CD4-positive, alpha-beta T cell treated with Interleukin-21 for 1 hour (primary cell): ENCODE measurements at places on chromosomes 3 and 15.

DNA sequence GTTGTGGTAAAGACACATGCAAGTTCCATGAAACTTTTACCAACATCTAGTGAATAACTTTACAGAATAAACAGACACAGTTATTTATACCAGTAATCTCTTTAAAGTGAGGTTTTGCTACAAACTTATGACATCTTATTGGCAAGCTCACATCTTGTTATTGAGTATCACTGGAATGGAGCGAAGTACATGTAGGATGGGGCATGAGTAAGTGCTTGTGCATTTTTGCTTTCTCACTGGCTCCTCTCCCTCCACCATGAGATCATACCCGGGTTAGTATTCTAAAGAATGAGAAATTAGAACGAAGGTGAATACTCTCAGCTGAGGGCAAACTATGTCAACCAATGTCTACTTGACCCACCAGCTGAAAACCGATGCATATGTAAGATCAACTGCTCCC, 193.3 kb upstream of the ZNF717 start:
- DNase-seq, result no peak

DNA sequence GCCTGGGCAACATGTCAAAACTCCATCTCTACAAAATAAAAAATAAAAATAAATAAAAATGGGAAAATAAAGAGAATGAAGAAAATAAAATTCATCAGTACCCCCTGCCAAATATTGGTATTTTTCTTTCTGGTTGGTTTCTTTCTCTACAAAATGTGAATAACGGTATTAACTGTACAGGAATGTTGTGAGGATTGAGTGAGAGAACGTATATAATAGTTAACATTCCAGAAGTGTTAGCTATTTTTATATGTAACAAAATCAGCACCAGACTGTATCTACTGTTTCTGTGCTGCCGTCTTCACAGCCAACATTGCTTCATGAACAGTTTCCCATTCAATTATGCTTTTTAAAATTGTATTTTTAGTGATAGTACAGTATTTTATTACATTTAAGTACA, 25.5 kb upstream of the RNU6-1 start:
- DNase-seq, result no peak

GRCh38 chr15:93485438-93486327, 396.7 kb upstream of the RGMA start:
- no peak for DNase-seq

DNA sequence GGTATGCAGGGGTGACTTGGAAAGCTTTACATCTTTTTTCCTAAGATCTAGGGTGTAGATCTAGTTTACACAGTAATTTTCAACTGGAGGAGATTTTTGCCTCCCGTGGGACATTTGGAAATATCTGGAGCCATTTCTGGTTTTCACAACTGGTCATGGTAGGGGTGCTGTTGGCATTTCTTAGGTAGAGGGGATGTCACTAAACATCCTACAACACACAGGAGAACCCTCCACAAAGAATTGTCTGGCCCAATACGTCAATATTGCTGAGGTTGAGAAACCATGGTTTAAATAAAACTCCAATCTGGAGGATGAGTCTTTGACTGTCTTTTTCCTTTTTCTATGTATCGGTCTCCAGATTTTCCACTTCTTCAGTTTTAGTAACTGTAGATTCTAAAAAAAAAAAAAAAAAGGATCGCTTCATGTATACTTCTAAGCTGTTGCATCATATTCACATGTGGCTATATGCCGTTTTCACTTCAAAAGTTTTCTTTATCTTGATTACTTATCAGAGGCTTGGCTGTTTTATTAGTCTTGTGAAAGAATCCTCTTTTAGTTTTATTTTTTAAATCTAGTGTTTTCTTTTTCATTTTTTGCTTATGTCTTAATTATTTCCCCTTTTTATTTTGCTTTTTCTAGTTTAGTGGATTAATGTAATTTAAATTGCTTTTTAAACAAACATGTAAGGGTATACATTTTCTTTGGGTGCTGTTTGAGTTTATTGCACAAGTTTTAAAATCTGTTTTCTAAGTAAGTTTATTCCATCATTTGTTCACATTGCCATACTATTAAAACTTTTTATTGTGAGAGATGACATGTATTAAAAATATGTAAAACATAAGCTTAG, 21.2 kb downstream of the UBE2Q2 start:
- no peak for DNase-seq

DNA sequence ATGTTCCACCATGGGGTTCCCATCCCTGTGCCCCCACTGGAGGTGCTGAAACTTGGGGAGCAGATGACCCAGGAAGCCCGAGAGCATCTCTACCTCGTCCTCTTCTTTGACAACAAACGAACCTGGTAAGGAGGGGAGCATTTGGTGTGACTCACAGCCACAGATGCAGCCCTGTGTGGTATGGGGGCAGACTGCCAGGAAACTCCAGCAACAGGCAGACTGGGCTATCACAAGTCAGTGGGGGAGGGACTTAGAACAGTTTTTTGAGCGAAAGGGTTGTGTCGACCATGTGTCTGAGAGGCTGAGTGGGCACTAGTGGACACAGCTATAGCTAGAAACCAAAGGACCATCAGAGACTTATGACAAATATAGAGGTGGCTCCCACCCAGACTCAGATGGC, 3.4 kb upstream of the OGG1 start:
- no peak for DNase-seq

DNA sequence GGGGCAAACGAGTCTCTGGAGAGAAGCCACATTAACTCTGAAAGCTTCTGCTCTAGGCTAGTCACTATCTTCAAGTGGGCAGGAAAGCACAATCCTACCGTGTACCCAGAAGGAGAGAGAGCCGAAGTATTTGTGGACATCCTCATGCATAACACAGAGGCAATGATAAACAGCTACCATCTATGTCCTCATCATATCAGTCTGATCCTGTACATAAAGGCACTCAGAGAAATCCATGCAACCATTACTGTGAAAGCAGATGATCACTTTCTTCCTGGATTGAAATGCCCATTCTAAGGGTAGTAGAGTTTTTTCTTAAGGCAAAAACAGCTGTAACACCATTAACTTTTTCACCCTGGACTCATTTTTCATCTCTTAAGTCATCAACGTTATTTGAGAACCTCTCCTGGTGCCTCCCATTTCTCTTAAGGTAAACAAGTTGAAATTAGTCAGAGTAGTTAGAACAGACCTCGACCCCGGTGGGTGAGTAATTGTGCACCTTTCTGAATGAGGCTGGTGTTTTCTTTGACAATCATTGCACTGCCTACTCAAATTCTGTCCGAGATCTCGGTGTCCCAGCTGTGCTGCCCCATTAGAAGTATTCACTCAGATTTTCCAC, 327.4 kb downstream of the SHQ1 start:
- no peak for DNase-seq

DNA sequence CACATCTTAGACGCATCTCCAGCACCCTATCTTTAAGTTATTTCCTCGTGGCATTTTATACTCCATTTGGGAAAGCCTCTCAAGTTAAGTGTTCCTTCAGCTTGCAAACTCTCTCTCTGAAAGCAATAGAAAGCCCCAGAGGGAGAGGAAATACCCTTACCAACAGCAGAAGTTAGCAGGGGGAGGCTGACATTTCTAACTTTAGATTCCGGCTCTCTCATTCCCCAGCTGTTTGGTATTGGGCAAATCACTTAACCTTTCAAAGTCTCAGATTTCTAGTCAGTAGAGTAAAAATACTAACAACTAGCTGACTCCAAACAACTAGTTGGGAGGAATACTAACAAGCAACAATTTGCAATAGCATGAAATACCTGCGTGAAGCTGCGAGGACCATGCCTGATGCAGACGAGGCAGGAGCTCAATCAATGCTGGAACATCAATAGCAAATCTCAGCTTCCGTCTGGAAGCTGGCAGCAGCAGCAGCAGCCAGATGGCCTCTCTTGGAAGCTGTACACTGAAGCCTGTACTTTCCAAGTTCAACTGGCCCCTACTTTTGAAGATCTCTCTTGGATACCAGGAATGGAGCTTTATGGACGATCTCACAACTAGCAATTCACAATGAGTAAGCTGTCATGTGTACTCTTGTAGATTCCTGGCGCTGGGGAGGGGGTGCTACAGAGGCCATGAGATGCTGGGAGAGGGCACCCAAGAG, 47.8 kb downstream of the THBS1 start:
- DNase-seq, result no peak

- DNase-seq, result no peak
Measured at GRCh38 chr3:158777161-158777873, 24.5 kb upstream of the MFSD1 start.

GRCh38 chr3:4149296-4149695, 153.9 kb upstream of the SETMAR start:
- DNase-seq, result no peak

DNA sequence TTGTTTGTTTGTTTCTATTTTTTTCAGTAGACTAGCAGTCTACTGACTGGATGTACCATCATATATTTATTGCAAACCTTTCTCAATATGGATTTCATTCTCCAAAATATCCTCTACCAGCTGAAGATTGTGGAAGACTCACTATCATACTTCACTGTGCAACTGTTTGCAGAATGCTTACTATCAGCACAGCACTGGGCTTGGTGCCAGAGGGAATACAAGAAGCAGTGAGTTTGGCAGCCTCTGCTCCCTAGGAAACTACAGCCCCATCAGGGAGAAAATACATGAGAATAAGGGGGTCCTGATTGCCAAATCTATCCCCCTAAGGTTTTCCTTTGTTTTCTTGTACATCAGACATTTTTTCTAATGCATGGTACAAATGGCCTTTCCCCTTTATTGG, 27.5 kb downstream of the AQP9 start:
- no peak for DNase-seq

DNA sequence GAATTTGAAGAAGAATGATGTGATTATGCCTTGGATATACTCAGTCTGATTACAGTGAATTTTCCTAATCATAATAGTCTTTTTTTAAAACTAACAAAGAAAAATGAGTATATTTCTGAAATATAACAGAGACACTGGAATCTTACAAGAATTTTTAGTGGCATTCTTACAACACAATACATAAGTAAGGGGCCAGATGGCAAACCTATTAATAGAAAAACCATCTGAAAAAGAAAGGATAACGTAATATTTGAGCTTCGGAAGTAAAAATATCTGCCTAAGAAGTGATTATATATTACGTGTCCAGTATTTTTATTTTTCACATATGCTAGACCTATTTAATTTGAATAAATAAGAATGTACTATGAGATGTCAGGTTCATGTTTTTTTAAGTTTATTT, 452.8 kb downstream of the NAALADL2 start:
- no peak for DNase-seq

- no peak for DNase-seq
Measured at GRCh38 chr3:41364736-41365135, 165.4 kb downstream of the CTNNB1 start.

- no peak for DNase-seq
Measured at GRCh38 chr15:28068930-28069329, 30.2 kb downstream of the OCA2 start.

DNA sequence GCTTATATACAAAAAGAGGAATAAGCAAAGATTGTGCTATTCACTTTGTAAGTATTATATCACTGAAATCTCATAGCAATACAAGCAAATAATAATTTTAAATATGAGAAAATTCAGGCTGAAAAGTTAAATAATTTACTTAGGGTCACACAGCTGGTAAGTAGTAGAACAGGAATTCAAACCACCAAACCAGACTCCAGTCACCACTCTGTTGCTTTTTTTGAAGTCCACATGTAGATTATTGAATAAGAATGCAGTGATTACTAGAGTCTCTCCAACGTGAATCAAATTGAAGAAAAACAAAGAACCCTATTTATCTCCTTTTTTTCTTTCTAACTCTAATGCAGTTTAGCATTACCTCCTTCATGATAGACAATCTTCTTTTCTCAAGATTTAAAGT, 15.9 kb downstream of the SPICE1 start:
- no peak for DNase-seq

DNA sequence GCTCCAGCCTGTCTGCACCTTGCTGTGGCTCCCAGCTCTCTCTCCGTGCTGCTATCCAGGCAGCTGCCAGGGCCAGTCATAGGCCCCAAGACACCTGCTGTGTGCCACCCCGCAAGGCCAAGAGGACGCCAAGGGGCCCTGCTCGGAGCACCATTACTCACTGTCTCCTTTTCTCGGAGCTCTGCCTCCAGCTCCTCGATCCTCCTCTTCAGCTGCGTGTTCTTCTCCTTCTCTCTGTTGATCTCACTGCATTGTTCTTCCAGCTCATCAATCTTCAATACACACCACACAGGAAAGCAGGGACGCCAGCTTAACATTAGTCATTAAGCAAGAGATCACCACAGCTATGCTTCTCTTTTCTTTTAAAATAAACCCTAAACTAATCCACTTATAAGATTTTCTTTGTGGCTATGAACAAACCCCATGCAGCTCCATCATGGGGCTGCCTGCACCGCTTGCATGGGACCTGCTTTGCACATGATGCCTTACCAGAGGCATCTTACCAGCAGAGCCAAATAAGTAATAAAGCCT, 42.6 kb downstream of the WHAMM start:
- no peak for DNase-seq

GRCh38 chr3:324423-324822, 127.9 kb downstream of the CHL1 start:
- no peak for DNase-seq

- no peak for DNase-seq
Measured at GRCh38 chr15:99137877-99138276, 33.0 kb downstream of the SYNM start.

- DNase-seq, result no peak
Measured at GRCh38 chr15:33581032-33581431, 270.3 kb downstream of the RYR3 start.
